ENCODE measurements at places on chromosomes 7 and 10.
A peak's percentile ranks its signal among the peaks of the same experiment; 100 is the strongest.

GRCh38 chr10:110778211-110778610 lies 93.5 kb upstream of the PDCD4 start:
- no peak for DNase-seq

DNA sequence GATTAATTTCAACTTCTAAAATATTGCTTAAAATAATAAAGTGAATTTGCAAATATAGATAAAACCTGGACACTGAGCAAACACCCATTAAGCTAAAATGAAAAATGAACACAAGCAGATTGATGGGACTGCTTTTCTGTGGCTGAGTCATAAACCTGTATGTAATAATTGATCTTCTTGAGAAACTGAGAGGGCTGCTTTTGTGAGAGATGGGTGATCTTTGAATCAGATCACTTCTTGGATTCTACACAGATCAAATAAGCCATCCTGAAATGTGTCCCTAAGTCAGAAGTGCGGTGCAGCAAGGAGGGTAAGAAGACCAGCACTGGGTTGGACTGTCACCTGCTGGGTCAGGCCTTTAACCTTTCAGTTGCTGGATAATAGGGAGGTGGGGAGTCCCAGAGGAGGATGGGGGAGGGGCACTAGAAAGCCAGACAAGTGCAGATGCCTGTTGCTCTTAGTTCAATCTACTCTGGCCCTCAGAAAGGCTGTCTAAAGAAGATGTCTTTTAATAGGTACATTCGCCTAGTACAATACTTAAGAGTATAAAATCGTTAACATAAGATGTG lies 178.2 kb upstream of the NAMPT start:
- DNase-seq = no peak

DNA sequence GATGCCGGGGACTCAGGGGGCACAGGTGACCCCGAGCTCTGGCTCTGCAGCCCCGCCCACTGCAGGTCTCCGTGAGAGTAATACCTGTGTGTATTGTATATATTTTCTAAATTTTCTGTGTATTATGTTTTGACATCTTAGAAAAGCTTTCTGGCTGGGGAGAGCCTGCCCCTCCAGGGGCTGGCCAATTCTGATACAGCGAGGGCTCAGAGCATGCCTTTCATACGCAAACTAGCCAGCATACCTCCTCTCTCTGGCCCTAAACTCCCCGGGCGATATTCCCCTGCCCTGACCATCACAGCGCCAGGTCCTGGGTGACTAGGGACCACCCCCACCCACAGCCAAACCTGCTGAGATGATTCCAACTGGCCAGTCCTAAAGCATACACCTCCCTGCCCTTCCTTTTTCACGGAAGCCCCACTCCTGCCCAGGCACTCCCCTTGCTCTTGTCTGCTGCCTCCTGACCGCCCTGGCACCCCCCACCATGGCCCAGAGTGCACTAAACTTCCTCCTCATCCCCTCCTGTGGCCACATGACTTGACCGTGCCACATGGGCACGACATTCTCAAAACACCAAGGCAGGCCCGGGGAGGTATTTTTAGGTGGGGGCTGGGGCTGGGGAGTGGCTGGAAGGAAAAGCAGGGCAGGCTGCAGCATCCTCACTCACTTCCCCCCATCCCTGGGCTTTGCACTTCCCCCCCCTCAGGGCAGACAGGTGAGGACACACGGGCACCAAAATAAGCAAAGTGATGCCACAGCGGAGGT lies 61.5 kb downstream of the INSIG1 start:
- no peak for DNase-seq

DNA sequence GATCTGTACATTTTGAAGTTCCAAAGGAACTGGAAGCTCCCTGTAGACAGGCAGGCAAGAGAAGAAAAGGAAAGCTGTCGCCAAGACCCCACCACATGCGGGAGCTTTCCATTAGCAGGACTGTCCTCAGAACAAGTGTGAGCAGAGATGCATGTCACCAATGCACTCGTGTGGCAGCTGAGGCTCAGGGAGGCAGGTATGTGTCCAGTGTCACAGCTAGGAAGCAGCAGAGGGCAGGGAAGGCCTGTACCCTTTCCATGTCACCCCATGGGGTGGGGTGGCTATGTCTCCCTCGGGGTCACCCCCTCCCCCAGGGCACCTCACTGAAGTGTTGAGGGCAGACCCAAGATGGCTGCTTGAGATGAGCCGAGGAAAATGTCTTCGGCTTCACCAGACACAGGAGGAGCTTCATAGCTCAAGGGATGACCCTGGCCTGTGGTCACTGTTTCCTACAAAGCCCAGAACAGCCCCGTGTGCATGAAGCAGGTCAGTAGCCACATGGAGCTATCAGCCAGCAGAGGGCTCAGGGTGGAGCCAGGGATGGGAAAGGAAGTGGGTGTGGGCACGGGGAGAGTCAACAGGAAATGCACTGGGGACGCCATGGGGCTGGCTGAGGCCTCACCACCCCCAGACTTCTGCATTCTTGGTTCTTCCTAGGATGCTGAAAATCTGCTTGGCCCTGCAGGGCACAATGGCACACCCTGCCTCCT lies 96.6 kb downstream of the FAM53B start:
- peak; percentile 60 for DNase-seq

DNA sequence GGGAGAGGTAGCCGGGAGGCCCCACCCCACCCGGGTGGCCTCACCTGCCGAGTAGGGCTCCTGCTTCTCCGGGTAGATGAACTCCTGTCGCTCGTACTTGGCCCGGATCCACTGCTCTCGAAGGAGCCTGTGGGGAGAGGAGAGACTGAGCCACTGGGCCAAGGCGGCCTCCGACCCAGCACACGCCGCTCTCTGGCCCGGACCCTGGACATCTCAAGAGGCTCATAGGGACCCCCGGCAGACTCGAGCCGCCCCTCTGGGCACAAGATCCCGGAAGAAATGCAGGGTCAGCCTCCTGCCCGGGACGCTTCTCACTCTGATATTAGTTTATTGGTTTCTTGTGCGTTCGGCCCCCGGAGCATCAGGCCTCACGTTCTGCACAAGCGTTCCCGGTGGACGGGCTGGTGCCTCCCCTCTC lies 34.5 kb downstream of the ADAP1 start:
- no peak for DNase-seq

GRCh38 chr10:109475711-109476421 lies 447.4 kb downstream of the XPNPEP1 start:
- no peak for DNase-seq

GRCh38 chr7:37212051-37212450 lies 236.6 kb downstream of the ELMO1 start:
- DNase-seq = no peak

GRCh38 chr7:116173051-116174028 lies 37.0 kb upstream of the TES start:
- DNase-seq = peak; percentile 70

DNA sequence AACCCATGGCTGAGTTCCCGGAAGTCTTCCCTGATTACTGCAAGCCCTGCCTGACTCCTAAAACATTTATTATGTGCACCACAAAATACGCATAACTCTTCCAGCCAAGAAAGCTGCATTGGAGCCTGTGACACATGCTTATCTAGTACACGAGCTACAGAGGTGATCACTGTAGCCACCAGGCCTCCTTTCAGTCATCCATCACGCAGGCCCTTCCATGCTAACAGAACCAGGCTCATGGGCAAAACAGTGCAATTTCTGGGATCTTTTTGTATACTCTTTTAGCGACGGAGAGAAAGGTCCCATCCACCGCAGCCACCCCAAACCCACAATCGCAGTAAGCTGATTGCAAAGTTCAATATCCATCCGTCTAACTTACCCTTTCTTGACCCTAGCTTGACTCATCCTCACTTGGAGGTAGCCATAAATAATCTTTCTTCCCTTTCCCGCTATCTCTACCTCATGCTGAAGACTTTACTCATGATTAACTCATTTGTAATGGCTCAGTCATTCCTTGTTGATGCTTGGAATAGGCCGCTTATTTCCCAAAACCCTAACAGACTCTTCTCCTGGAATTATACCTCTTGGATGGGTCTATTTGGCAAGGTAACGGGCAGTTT lies 1203.5 kb downstream of the TYW1 start:
- no peak for DNase-seq

GRCh38 chr7:118350260-118350659 lies 125.8 kb downstream of the ANKRD7 start:
- no peak for DNase-seq

Data from EL (cell line).